Stimulated activated CD8-positive, alpha-beta memory T cell treated with anti-CD3 and anti-CD28 coated beads, Interleukin-4, amount 100 ng/mL, for 4 hours (primary cell): ENCODE measurements at places on chromosomes 4 and X.

DNA sequence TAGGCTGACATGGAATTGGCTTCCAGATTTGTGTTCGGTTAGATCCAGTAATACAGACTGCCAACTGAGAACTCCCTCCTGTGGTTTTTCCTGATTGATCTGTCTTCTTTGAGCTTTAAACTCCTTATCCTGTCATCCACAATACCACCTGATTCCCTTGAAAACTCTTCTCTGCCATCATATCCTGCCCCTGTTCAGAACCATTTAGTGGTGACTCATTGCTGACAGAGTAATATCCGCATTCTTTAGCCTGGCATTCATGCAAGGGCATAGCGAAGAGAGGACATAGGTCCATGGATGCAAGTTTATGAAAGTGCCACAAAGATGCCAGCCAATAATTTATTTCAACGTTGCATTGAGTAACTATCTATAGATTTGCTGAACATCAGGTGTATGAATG, 76.6 kb downstream of the ITIH6 start:
- no peak for DNase-seq

- DNase-seq = no peak
Observed at GRCh38 chr4:151753056-151753455, 7.8 kb downstream of the GATB start.

- no peak for DNase-seq
Observed at GRCh38 chr4:3372264-3372932, 69.4 kb upstream of the HGFAC start.

GRCh38 chr4:185472103-185472542, 590 bp upstream of the CCDC110 start:
- DNase-seq = no peak

- no peak for DNase-seq
Observed at GRCh38 chrX:9644335-9644734, 121.3 kb downstream of the GPR143 start.

GRCh38 chr4:121582296-121582695, 114.5 kb downstream of the ANXA5 start:
- DNase-seq = no peak

- no peak for DNase-seq
Observed at GRCh38 chr4:141021397-141022110, 111.7 kb downstream of the RNF150 start.

- no peak for DNase-seq
Observed at GRCh38 chrX:96244955-96245354, 439.7 kb upstream of the DIAPH2 start.

GRCh38 chrX:147333821-147334220, 519.3 kb upstream of the CXorf51A start:
- no peak for DNase-seq

DNA sequence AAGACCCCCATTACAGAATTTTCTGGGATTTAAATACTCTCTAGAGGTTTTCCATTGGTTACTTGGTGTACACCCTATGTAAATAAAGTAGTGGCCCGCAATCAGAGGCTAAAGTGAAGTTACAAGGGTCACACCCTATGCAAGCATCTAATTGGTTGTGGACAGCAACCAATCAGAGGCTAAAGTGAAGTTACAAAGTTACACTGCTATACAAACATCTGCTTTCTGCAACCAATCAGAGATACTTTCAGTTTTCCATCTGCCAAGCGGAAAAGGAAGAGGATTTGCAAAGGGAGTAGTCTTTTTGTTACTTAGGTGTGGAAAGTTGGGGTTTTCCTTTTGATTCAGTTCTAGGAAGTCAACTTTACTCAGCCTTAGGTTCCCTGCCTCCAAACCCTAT, 2.0 kb upstream of the ATRX start:
- DNase-seq = no peak

GRCh38 chr4:1369479-1370079, 22.6 kb downstream of the UVSSA start:
- DNase-seq = no peak

- no peak for DNase-seq
Observed at GRCh38 chr4:142549726-142550463, 296.2 kb downstream of the INPP4B start.

- DNase-seq = no peak
Observed at GRCh38 chr4:148101235-148101634, 341.0 kb downstream of the NR3C2 start.

GRCh38 chr4:15674926-15675325, 6.7 kb upstream of the FAM200B start:
- DNase-seq = no peak

DNA sequence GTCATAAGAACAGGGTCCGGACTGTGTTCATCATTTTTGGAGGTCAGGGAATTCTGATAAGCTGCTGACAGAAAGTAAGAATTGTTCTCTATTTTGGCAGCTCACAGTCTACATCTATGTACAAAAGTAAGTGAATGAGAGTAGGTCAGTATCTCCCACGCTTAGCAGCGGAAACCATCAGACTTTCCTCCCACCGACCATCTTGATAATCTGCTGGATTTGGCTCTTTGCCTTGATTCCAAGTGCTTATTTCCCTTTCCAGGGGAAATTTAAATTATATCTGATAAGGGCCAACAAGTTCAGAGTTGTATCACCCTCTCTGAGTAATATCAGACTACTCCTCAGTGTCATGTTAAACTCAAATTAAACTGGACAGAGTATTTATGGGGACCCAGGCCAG, 118.0 kb downstream of the CAMK2D start:
- DNase-seq = no peak

DNA sequence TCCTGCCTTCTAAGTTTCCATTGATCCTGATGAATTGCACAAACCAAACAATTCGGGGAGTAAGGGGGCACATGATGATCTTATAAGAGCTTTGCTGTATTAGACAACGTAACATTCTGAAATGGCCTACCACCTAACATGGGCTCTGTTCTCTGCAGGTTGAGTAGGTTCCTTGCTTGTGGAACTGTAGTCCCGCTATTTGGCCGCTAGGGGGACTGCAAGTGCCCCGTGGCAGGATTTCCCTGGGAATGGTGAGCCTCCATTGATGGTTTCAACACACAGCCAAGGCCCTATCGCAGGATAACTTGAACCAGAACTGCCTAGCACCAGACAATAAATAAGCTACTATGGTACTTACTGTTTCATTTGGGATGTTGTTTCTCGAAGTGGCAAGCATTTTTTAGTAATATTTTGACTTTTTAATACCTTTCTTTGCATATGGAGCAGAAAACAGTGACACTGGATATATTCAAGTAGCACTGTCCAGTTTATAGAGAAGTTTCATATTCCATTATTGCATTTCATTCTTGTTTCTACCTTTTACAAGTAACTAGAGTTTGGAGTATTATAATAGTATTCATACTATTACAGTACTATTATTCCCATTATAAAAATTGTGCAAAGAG, 11.9 kb downstream of the AR start:
- DNase-seq = no peak

- no peak for DNase-seq
Observed at GRCh38 chr4:58560736-58561135, 1450.6 kb upstream of the IGFBP7 start.

DNA sequence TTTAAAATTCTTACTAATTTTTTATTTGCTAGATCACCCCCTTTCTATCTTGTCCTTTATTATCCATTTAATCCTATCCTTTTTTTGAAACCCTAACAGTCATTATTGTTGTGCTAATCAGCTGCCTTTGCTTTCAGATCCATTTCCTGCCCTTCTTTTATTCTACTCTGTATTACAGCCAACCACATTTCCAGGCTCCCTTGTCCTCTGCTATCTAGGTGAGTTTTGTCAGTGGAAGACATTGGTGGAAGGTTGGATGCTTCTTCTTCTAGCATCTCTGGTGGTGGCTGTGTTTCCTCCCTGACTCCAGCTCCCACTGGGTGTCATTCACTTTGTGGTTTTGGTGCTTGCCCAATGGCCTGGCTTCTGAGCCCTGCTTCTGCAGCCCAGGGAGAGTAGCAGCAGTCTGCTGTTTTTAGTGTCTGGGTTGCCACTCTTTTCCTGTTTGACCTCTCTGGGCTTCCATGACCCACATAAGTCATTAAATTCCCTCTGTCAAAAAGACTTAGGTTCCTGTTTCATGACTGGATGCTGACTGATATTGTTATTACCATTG, 225.2 kb upstream of the PGRMC2 start:
- DNase-seq = no peak

GRCh38 chrX:155334486-155335336, at the start of gene CLIC2:
TSS of gene CLIC2 (minus strand) at chrX:155334614. CDS start at chrX:155334427, 187 bp downstream.
- no peak for DNase-seq

DNA sequence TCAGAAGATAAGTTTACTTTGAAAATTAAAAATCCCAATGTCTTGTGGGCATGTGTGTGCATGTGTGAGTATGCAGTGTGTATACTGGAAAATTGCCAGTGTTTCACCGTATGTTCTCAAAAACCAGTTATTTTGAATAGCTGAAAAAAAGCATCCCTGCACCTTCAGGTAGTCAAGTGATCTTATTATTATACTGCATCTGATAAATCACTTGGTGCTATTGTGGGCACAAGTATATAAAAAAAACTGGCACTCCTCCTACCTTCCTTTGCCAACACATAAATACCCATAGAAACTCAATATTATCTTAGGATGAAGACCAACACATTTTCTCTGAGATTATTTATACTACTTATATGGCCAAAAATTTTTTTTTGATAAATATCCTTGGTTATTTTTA, 91.5 kb upstream of the MAP9 start:
- DNase-seq = no peak

DNA sequence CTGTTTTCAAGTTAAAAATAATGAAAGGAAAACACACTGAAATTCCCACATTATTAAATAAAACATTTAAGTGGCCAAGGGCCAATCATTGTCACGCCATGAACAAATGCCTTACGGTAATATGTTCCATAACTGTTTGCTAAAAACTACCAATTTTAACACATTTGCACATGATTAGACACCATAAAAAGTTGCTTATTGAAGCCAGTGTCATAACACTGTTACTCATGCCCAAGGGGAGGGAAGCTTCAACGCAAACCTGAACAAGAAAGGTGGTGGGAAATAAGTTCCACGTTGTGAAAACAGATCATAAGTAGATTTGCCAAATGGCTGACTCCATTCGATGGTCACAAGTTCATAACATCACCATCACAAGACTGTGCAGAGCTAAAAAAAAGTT, 739.3 kb upstream of the FAM241A start:
- DNase-seq = no peak

- DNase-seq = no peak
Observed at GRCh38 chr4:100557306-100557705, 39.5 kb upstream of the EMCN start.

DNA sequence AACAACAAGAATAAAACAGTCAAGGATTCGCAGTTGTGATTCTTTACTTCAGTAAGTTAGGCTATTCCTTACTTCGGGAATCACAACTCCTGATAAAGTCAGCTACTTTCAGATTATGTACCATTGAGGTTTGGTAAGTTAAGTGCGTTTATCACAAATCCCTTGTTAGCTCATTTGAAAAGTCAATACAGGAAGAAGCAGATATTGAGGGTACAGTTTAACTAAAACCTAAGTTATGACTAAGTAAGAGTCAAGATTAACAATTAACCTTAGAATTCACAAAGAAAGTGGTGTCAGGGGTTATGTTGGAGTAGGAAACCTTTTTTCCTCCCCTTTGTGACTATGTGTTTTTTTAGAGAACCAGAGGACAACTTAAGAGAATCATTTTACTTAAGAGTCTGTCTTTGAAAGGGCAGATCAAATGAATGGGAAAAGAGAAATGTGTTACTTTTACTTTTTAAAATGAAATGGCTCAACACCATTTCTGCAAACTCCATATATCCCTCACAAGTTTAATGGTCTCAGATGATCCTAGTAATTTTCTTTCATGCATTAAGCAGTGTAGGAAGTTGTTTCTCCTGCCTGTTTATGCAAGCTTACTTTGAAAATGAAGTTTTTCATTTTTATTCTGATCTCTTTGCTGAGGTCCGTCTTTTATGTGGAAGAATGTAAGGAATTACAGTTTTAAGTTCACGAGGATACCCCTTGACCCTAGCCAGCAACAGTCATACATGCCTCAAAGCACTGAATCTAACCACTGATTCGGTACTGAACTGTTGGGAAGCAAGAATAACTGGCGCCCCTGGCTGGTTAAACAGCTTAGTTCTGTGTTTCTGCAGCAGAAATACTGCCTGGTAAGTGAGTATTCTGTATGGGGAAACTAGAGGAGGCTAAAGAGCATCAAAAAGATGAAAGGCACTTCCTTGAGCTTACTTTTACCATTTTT, 211.7 kb downstream of the SLC4A4 start:
- no peak for DNase-seq

DNA sequence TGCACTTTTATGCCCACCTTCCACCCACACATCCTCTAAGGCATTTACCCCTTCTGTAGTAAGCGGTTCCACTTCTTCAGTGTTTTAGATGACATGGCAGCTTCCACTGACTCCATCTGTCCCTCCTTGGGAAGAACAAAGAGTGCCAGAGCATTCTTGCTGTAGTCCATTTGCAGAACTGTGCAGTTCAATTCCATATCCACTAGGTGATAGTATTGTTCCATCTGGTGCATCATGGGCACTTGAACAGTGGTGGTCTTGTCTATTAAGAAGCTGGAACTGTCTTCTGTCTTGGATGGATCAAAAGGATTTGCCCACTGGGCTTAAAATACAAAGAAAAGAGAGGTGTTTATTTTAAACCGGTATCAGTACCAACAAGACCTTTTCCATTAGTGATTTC, 3.5 kb downstream of the SERPINA7 start:
- DNase-seq = no peak

DNA sequence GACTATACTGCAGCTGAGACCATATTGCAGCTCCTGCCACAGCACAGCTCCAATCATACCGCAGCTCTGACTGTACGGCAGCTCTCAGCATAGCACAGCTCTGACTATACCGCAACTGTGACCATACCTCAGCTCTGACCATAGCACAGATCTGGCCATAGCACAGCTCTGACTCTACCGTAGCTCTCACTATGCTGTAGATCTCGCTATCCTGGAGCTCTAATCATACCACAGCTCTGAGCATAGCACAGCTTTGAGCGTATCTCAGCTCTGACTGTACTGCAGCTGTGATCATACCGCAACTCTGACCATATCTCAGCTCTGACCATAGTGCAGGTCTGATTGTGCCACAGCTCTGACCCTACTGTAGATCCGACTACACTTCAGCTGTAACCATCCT, 139.2 kb downstream of the ASMT start:
- DNase-seq = no peak

GRCh38 chr4:165872461-165873297, at the start of gene TLL1:
TSS of gene TLL1 (plus strand) at chr4:165873237. CDS start at chr4:165873905, 668 bp downstream.
- no peak for DNase-seq

DNA sequence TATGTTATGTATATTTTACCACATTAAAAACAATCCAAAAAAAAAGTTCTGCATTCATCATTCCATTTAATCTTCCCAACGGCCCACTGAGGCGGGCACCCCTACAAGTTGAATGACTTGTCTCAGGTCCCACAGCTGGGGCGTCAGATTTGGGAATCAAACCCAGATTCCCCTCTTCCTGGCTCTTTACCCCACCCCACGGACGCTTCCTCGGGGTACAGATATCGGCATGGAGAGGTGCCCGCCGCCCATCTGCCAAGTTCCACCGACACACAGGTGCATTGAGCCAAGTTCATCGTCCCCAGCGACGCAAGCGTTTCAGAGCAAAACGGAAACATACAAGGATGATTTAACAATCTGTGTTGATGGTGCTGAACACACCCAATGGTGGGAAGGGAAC, 36.9 kb upstream of the MAN2B2 start:
- no peak for DNase-seq

GRCh38 chr4:41156574-41156973, 57.8 kb downstream of the APBB2 start:
- no peak for DNase-seq
